ENCODE measurements at places on chromosomes 12 and 14.

- DNase-seq: no peak
Measured at GRCh38 chr12:109289551-109289950, 19.5 kb downstream of the FOXN4 start.

GRCh38 chr14:56244138-56244789, 126.1 kb downstream of the PELI2 start:
- DNase-seq: no peak

- DNase-seq: no peak
Measured at GRCh38 chr12:3313066-3313465, 177.9 kb upstream of the PRMT8 start.

- no peak for DNase-seq
Measured at GRCh38 chr14:97942921-97943320, 1145.7 kb downstream of the VRK1 start.

- DNase-seq: no peak
Measured at GRCh38 chr14:90511795-90512328, 115.0 kb downstream of the CALM1 start.

DNA sequence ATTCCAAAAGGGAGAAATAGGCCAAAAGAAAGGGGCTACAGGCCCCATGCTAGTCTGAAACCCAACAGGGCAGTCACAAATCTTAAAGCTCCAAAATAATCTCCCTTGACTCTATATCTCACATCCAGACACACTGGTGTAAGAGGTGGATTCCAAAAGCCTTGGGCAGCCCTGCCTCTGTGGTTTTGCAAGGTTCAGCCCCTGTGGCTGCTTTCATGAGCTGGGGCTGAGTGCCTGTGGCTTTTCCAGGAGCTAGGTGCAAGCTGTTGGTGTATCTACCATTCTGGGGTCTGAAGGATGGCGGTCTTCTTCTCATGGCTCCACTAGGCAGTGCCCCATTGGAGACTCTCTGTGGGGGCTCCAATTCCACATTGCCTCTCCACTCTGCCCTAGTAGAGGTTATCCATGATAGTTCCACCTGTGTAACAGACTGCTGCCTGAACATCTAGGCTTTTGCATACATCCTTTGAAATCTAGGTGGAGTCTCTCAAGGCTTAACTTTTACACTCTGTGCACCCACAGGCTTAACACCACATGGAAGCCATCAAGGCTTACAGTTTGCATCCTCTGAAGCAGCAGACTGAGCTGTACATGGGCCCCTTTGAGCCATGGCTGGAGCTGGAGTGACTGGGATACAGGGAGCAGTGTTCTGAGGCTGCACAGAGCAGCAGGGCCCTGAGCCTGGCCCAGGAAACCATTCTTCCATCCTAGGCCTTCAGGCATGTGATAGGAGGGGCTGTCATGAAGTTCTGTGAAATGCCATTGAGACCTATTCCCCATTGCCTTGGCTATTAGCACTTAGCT, 66.5 kb upstream of the ABCD2 start:
- DNase-seq: no peak

DNA sequence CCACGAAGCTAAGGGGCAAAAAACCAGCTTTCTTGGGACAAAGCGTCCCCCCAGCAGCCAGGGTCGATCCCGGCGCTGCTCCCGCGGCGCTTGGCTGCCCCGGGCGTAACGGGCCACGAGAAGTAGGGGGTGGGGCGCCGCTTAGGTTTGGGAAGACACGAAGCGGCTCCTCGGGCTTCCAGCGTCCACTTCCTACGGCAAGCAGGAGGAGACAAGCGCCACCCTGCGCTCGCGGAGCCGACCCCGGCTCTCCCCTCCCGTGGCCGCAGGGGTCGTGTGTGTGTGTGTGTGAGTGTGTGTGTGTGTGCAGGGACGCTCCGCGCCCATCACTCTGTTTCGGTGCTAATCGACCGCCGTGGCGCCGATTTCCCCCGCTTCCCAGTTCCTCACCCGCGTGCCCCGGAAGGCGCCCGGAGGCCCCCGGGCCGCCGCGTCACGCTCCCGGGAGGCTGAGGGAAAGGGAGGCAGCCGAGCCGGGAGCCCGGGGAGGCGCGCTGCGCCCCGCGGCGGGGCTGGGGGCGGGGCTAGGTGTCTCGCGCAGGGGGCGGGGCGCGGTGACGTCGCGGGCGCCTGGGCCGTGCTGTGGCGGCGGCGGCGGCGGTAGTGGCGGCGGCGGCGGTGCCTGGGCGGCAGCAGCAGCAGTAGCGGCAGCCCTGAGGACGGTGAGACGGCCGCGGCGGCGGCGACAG, at the start of gene ERC1:
Gene ERC1, plus strand, starts transcription at position 563 of the 689 bp plus-strand sequence. CDS start 36,681 bp downstream, outside the sequence.
- peak; percentile 79 for DNase-seq

DNA sequence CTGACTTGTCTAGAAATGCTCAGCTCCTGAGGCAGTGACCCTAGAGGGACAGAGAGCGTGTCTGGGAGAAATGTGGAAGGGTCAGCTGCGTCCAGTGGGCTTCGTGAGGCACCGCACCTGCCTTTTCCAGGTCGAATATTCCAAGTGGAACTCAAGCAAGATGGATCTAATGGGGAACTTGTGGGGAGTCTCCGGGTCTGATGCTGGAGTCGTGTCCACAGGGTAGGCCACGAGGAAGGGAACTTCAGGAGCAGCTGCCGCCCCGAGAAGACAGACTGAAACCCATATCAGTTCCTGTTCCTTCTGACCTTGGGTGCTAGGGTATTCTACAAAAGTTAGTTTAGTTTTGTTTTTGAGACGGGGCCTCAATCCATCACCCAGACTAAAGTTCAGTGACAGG, 67.5 kb downstream of the TNFAIP2 start:
- no peak for DNase-seq

DNA sequence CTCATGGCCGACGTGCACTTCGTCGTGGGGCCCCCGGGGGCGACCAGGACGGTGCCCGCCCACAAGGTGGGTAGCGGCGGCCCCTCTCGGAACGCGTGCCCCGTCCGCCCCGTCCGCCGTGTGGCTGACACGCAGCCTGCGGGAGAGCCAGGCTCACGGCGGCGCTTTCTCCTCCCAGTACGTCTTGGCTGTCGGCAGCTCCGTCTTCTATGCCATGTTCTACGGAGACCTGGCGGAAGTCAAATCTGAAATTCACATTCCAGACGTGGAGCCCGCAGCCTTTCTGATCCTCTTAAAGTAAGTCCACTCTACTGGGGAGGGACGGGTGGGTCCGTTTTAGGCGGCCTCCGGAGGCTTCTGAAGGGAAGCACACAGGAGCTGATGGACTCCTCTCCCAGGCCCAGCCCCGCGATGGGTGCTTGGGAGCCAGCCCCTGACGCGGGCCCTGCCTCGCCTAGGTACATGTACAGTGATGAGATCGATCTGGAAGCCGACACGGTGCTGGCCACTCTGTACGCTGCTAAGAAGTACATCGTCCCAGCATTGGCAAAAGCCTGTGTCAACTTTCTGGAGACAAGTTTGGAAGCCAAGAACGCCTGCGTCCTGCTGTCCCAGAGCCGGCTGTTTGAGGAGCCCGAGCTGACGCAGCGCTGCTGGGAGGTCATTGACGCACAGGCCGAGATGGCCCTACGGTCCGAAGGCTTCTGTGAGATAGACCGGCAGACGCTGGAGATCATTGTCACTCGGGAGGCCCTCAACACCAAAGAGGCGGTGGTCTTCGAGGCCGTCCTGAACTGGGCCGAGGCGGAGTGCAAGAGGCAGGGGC, 1.1 kb downstream of the BTBD6 start:
- DNase-seq: no peak

- DNase-seq: no peak
Measured at GRCh38 chr12:113898466-113898865, 67.7 kb downstream of the RBM19 start.

GRCh38 chr12:58504143-58504938, 416.0 kb downstream of the LRIG3 start:
- DNase-seq: no peak

DNA sequence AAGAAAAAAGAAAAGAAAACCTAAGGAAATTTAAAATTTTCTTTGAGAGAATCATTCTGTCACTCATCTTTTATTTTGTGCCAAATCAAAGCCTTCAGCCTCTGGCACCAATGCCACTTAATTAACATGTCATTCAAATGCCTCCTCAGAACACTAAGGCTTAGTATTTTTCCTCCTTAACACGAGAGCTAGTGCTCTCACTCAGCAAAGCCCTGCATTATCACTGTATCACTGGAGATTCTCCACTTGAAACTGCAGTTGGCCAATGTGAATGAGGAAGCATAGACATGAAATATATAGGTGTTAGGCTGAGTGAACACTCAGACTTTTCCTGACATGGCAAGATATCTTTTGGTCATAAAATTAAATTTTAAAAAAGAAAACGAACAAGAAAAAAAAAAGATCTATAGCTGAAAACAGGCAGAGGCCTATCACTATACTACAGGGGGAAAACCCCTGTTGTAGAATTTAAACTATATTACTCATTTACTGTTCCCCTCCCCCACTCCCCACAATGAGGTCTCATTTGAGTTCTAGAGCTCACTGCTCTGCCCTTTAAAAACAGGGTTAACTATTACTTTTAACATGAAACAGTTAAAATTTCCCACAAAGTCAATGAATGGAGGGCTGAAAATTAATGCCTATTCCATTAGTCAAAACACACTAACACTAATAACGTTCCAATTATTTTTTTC, 5.1 kb downstream of the MBIP start:
- no peak for DNase-seq

GRCh38 chr14:54651649-54652048, 84.7 kb downstream of the SAMD4A start:
- no peak for DNase-seq

- DNase-seq: no peak
Measured at GRCh38 chr12:107631715-107632114, 53.9 kb upstream of the PWP1 start.

DNA sequence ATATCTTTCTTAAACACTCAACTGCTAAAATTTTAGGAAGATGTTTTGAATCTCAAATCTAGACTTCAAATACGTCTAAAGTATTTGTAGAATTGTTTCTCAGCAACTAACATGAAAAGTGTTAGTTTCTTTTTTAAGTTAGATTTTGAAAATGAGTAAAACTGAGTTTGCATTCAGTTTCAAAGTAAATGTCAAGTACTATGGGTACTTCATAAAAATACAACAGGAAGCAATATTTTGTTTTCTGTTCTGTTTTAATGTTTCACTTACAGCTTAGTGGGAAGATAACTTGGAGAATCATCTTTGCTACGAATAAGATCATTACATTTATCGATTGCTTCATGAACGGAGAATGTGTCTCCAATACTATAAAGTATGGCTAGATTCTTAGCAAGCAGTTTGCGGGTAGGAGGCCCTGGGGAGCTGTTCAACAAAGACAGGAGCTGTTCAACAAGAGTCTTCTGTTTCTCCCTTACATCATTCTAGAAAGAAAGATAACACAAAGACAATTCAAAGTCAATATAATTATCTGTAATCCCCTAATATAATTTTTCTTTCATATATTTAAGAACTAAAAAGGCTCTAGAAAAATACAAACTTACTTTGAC, 20.2 kb downstream of the HEATR5A start:
- DNase-seq: no peak

DNA sequence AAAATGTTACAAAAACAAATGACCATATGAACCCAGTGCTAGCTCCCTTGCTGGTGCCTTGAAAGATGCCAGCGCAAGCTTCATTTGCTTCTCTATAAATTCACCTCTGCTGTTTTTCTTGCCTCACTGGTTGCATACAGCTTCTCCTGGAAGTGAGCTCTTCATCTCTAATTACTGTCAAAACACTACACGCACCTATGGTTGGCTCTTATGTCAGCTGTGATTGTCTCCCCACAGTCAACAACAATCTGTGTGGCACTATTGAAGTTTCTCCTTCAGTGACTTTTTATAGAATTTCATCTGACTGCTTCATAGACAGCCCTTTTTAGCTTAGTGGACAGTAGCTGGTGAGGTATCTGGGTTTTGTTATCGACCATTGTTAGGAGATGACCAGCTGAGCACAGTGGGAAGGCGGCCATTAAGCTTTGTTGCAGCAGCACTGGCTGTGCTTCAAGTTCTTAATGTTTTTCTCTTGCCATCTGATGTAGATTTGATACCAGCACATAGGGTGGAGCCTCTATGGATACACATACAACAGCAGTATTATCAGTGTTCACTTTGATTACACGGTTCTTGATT, 131.8 kb downstream of the KITLG start:
- DNase-seq: no peak

DNA sequence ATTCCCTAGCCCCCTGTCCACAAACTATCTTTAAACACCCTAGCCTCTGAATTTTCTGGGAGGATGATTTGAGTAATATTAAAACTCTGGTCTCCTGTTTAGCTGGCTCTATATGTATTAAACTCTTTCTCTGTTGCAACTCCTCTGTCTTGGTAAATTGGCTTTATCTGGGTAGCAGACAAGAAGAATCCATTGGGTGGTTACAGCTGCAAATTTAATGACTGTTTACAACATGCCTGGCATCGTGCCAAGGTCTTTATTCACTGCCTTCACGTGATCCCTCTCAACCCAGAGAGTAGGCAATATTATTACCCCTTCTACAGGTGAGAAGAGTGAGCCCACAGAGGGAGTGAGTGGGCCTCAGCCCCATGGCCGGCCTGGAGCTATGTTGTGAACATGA, 77.8 kb upstream of the MYL2 start:
- DNase-seq: no peak
